ENCODE measurements at places on chromosomes 7 and 10.

DNA sequence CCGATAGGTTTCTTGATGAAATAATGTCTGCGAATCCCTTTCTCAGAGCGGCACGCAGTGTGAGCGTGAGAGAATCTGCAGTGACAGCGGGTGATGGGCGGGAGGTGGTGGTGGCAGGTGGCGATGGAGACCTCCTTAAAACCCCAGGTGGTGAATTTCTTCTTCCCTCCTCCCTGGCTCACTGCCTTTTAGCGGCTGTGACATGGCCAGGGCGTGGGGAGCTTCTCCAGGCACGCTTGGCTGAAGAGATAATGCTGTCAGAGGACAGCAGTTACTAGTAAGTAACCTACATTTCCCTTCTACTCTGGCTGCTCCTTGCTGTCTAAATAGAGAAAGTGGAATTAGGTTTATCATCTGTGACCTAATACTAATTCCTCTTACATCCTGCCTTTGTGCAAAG is 141.4 kb upstream of the INSYN2A start:
- no peak overlapping the region for H3K27ac ChIP-seq
- peaks cover 2% of the 10 kb centered on the region for H3K36me3 ChIP-seq
- H3K4me3 ChIP-seq, result no peak overlapping the region
- DNase-seq, result no peak

- H3K36me3 ChIP-seq, result peaks cover 17% of the 10 kb centered on the region
- peaks cover 4% of the 10 kb centered on the region for H3K4me1 ChIP-seq
- H3K27me3 ChIP-seq, result no peaks in the 10 kb centered on the region
- no peak overlapping the region for H3K4me3 ChIP-seq
- no peak for DNase-seq
- no peak overlapping the region for H3K27ac ChIP-seq
These were observed 42.1 kb upstream of the ANAPC16 start for GRCh38 chr10:72173619-72174296.

DNA sequence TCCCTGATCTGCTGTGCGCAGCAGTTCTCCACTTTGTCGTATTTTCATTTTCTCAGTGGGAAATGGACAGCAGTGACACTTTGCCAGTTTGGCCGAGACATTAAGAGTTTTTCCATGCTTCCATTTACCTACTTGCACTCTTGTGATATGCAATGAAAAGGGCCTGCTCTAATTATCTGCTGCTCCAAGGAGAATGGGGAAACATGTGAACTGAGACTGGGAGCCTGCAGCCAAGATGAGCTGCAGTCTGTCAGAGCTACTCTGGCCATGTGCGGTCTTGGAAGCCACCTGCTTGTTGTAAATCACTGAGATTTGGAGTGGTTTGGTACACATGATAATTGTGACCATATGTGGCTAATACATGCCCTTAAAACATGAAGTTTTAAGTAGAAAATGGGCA is 586.6 kb upstream of the POT1 start:
- no peaks in the 10 kb centered on the region for H3K27me3 ChIP-seq
- no peak for DNase-seq
- H3K4me1 ChIP-seq, result no peaks in the 10 kb centered on the region
- H3K4me3 ChIP-seq, result no peak overlapping the region

GRCh38 chr10:102452672-102453340 is 1.5 kb upstream of the C10orf95 start:
- peaks cover 21% of the 10 kb centered on the region for H3K4me1 ChIP-seq
- H3K36me3 ChIP-seq, result no peaks in the 10 kb centered on the region
- H3K4me3 ChIP-seq, result no peak overlapping the region

DNA sequence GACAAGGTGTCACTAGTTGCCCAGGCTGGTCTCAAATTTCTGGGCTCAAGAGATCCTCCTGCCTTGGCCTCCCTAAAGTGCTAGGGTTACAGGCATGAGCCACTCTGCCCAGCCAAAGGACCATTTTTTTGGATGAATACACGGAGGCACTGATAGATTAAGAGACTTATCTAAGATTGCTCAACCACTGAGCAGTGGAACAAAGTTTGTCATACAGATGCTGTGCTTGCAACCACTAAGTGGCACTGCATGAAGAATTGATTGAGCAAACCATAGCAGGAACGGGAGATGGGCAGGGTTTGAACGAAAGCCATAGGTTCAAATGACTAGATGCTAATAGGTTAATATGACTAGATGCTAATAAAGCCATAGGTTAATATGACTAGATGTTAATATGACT is 61.1 kb downstream of the EBLN1 start:
- H3K27me3 ChIP-seq, result no peaks in the 10 kb centered on the region
- H3K4me1 ChIP-seq, result no peaks in the 10 kb centered on the region
- H3K27ac ChIP-seq, result no peak overlapping the region
- DNase-seq, result no peak
- no peak overlapping the region for H3K4me3 ChIP-seq
- no peaks in the 10 kb centered on the region for H3K36me3 ChIP-seq

DNA sequence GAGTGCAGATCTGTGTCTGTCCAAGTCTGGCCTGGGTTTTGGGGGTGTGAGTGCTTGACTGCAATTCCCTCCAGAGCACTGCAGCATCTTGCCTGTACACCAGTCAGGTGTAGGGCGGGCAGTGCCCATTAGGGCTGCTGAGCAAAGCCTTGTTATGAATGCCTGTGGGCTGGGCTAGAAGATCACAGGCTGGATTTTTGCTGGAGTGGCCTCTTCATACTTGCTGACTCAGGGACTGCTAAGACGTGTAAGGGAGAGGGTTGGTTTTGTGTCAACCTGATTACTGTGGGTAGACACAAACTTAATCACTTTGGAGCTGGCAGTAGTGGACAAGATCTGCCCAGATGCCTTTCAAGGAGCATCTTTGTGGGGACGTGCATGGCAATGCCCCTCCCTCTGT is 29.6 kb downstream of the DMBT1 start:
- H3K27ac ChIP-seq, result no peak overlapping the region
- DNase-seq, result no peak
- H3K36me3 ChIP-seq, result no peaks in the 10 kb centered on the region
- H3K4me3 ChIP-seq, result no peak overlapping the region
- H3K27me3 ChIP-seq, result no peaks in the 10 kb centered on the region
